Right ventricle myocardium inferior (tissue), 1 donor: ENCODE measurements at places on chromosomes 4 and X. TPM values are rescaled to one million over a fixed set of nuclear protein-coding genes. Genes with fewer than 3 reads are reported as not detected.

The DRP2 gene
- total RNA-seq, result not detected

The DDIT4L gene
- 0.43 TPM for total RNA-seq

The GAGE12J gene
- total RNA-seq, result not detected

The ETDA gene
- not detected for total RNA-seq

The DYNLT3 gene
- total RNA-seq, result 16.8 TPM

The MSANTD1 gene
- 0.51 TPM for total RNA-seq

The ASMT gene
- not detected for total RNA-seq

The HDX gene
- 0.87 TPM for total RNA-seq

The EDA2R gene
- total RNA-seq, result 1.4 TPM

The CAPN6 gene
- 0.05 TPM for total RNA-seq

The NXF3 gene
- 0.22 TPM for total RNA-seq

The CTAG1A gene
- total RNA-seq, result not detected

The SFRP2 gene
- not detected for total RNA-seq

The BEX2 gene
- 0.73 TPM for total RNA-seq

The ZNF827 gene
- 11.9 TPM for total RNA-seq

The MID1 gene
- total RNA-seq, result 7.0 TPM
